ENCODE measurements at places on chromosomes 1 and 21.

GRCh38 chr1:17986156-17986555 is 121.4 kb upstream of the IGSF21 start:
- no peak for DNase-seq
- peaks cover 61% of the 10 kb centered on the region for H3K27me3 ChIP-seq
- H3K4me1 ChIP-seq, result no peaks in the 10 kb centered on the region

GRCh38 chr1:21693732-21694131 is 24.6 kb upstream of the RAP1GAP start:
- H3K36me3 ChIP-seq, result no peaks in the 10 kb centered on the region
- DNase-seq, result no peak
- H3K4me1 ChIP-seq, result no peaks in the 10 kb centered on the region
- no peaks in the 10 kb centered on the region for H3K27me3 ChIP-seq
- H3K27ac ChIP-seq, result no peak overlapping the region
- no peak overlapping the region for H3K4me3 ChIP-seq

DNA sequence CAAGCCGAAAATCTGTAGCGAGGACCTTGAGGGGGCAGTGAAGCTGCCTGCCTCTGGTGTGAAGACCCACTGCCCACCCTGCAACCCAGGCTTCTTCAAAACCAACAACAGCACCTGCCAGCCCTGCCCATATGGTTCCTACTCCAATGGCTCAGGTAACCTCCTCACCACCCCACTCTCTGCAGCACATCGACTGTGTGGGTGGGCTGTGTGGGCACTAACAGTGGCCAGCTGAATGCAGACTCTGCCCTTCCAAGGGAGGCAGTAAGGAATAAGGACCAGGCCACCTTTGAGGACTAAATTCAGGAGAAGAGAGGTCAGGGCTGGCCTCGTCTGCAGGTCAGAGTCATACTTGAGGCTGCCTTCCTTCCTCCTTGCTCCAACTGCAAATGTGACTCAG is 25.5 kb upstream of the SARS1 start:
- H3K4me1 ChIP-seq, result no peaks in the 10 kb centered on the region
- H3K27me3 ChIP-seq, result no peaks in the 10 kb centered on the region
- DNase-seq, result no peak
- no peaks in the 10 kb centered on the region for H3K36me3 ChIP-seq

GRCh38 chr1:21005466-21006239 is 171.0 kb downstream of the EIF4G3 start:
- no peak overlapping the region for H3K27ac ChIP-seq
- no peak overlapping the region for H3K4me3 ChIP-seq
- DNase-seq, result no peak
- H3K4me1 ChIP-seq, result no peaks in the 10 kb centered on the region
- no peaks in the 10 kb centered on the region for H3K27me3 ChIP-seq
- no peaks in the 10 kb centered on the region for H3K36me3 ChIP-seq

DNA sequence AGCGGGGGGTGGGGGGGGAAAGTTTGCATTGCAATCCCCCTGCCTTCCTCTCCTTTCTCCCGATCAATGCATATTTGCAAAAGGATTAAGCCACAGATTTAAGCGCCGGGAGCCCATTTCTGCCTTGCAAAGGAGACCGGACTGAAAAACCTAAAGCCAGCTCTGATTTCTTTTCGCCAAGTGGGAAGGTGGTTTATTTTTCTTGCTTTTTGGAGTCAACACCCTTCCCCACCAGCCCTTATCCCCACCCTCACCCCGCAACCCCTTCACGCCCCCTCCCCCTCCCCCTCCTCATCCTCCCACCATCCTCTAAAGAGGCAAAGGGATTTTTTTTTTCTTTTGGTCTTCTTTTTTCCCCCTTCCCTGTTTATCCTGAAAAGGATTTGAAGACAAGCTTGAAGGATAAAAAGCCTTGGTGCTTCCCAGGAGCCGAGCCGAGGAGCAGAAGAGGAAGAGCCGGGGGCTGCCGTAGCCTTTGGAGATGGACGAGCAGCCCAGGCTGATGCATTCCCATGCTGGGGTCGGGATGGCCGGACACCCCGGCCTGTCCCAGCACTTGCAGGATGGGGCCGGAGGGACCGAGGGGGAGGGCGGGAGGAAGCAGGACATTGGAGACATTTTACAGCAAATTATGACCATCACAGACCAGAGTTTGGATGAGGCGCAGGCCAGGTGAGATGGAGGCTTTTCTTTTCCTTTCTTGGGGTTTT is 513 bp downstream of the PBX1 start:
- H3K36me3 ChIP-seq, result no peaks in the 10 kb centered on the region
- peak overlapping the region; percentile 15 for H3K27ac ChIP-seq
- H3K4me1 ChIP-seq, result peaks cover 10% of the 10 kb centered on the region
- peak overlapping the region; percentile 71 for H3K4me3 ChIP-seq
- H3K27me3 ChIP-seq, result no peaks in the 10 kb centered on the region

- H3K27ac ChIP-seq, result no peak overlapping the region
- H3K27me3 ChIP-seq, result no peaks in the 10 kb centered on the region
- H3K36me3 ChIP-seq, result no peaks in the 10 kb centered on the region
These were observed 2.4 kb downstream of the ECHDC2 start for GRCh38 chr1:52919051-52919722.

DNA sequence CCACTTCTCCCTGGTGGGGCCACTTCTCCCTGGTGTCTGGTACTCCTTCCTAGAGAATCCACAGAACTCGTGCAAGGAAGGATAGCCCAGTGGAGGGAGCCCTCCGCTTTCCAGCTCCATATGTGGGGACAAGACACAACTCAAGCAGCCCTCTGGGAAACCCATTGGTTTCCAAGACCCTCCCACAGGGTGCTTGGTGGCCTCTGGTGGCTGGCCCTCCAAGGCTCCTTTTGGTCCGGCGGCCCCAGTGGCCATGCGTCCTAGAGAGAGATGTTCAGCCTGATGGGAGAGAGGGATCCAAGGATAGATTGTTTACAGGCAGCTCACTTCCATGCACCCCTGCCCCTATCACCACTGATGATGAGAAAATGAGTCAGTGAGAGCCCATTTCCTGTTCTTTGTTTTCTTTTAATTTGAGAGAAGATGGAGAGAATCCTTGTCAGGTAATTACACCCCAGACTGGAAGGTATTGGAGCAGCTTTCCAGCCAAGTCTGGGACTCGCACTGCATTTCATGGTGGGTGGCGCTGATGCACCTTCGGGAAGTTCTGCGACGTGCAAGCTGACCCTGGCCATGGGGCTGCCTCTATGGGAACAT is 486.2 kb upstream of the VAMP3 start:
- H3K4me3 ChIP-seq, result no peak overlapping the region
- H3K4me1 ChIP-seq, result no peaks in the 10 kb centered on the region
- H3K27me3 ChIP-seq, result peaks cover 94% of the 10 kb centered on the region
- DNase-seq, result no peak
- H3K27ac ChIP-seq, result no peak overlapping the region

GRCh38 chr1:61640531-61641530 is 84.1 kb downstream of the TM2D1 start:
- H3K27me3 ChIP-seq, result no peaks in the 10 kb centered on the region
- no peaks in the 10 kb centered on the region for H3K36me3 ChIP-seq
- DNase-seq, result no peak
- H3K4me3 ChIP-seq, result no peak overlapping the region
